ENCODE measurements at places on chromosomes 11 and 22.

DNA sequence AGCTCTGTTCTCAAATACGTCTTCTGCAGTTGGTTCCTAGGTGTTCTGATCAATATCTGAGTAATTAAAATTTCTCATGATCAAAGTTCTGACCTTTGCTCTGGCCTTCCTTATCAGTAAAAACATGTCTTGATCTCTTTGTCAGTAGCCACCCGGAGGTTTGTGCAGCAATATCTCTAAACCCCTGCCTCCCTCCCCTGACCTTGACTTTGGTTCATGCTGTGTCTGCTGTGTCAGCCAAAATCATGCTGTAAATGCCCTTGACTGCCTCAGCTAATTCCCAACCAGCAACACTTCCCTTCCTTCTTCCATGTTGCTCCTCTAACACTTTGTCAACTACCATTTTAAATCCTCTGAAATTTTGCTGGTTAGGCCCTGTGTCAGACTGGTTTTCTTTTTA, 424.7 kb downstream of the FAM181B start:
- no peak for DNase-seq

DNA sequence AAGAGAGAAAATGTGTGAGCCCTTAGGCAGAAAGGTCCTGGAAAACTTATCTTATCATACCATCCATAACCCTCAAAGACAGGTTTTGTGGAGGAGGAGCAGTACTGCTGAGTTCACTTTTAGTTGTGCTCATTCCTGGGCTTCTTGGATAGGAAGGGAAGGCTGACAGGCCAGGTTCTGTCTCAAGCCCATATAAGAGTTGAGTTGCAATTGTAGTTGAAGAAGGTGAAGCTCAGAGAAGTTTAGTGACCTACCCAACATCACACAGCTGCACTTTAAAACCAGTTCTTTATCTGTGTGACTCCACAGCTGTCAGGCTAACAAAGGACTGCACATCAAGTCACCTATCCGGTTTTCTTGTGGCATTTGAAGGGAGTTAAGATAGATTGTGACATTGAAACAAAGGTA, 13.0 kb downstream of the TEAD1 start:
- DNase-seq, result no peak

DNA sequence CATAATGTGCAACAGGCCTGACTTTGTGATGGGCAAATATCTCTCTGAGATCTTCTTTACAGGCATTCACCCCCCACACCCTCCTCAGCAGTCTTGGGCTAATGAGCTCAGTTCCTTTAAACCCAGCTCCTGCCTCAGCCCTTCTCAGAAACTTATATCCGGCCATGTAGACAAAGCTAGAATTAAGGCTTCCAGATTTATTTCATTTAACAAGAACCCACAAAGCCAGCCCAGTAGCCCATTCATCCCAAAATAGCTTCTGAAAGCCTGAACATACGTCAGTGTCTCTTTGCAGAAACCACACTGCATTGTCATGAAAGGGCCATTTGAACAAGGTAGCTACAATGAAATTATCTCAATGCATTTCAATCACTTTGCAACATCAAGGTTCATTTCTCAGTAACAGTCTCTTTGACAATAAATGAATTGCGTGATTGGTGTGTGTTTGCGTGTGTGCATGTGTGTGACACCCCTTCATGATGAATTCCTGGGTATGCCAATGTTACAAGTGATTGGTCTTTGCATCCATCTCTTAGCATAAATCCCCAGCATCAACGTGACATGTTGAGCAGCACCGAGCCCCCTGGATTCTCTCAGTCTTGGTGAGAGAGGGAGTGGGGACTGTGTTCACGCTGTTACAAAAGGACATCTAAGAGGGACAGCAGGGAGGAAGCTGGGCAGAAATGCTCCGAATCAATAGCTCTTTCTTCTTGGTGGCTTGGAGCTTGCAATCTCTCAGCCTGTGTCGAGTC, 299.6 kb downstream of the KIRREL3 start:
- no peak for DNase-seq

- DNase-seq, result peak; percentile 23
Measured at GRCh38 chr11:131064373-131064991, 148.2 kb upstream of the SNX19 start.

DNA sequence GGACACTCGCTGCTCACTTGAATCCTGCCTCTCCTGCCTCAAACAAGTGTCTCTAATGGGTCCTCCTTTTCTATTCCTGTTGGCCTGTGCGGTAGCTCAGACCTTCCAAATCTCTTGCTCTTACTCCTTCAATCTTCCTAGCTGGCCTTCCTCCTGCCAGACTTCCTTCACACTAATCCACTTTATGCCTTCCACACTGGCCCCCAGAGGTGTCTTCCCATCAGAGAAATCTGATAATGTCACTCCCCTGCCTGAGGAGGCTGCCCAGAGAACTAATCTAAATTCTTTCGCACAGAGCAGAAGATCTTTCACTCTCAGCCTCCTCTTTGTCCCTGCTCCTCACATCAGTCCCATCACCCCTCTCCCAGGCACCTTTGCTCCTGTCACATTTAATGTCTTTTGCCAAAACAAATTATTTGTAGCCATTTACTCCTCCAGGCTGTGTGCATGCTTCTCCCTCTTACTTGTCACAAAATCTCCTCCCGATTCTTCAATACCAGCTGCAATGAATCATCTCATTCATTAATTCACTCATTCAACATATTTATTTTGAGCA, 175.7 kb downstream of the MAML2 start:
- no peak for DNase-seq

DNA sequence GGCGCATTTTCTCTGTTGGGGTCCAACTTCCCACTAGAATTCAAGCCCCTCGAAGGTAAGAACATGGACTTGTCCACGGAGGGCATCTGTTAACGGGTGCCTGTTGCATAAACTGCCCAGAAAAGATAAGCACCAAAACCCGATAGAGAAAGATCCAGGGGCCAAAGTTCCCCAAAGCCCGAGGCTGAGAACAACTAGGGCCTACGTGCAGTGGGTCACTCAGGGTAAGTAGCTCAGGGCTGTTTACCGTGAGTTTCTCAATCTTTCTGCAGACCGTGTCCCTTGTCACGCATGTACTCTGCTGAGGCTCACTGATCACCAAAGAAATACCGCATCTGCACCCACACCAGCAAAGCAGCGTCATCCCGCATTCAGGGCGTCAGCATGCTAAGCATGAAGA, 24.4 kb downstream of the PGA5 start:
- DNase-seq, result no peak

DNA sequence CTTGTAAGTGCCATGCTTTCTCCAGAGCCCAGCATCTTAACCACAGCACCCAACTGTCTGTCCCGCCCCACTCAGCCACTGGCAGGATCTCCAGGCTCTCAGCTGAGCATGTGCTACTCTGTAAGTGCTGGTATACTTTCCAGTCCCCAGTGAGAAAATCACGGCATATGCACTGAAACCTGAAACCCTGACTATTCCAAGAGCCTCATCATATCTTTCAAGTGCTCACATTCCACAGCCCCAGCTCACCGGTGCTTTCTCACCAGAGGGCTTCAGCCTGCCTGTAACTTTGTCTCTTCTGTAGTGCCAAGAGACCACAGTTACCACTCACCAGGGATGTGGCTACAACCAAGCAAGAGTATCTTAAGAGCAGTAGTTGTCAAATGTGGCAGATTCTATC, 24.4 kb upstream of the PAMR1 start:
- no peak for DNase-seq

DNA sequence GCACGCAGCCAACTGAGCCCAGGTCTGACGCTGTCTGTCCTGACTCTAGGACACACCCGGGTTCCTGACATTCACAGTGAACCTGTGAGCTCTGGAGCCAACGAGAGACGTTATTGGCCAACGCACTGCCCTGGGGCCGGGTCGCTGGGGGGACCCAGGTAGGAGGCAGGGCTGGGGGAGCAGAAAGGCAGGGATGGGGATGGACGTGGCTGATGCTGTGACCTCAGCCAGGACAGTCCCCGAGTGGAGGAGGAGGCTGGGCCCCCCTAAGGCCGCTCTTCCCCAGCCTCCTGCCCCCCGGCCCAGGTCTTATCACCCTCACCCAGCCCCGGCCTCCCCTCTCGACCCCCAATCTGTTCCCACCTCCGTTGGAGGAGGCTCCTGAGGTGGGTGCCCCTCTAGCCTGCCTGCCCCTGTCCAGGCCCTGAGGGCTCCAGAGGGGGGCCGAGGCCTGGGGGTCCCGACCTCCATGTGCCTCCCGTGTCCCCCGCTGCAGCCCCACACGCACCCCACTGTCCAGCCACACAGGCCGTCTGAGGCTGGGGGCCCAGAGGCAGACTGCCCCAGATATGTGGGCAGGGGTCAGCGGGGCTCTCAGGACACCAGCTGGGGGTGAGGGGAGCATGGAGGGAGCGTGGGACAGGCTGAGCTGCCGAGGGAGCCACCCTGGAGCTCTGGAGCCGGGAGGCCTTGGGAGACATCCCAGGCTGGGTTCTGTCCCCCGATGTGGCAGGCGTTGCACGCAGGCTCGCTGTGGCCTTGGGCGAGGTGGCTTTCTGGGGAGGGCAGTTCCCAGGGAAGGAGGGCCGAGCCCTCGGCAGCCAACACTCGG, 29.2 kb upstream of the MUC5AC start:
- no peak for DNase-seq

GRCh38 chr11:128857341-128857740, 9.8 kb downstream of the KCNJ1 start:
- no peak for DNase-seq

- DNase-seq, result no peak
Measured at GRCh38 chr11:130611791-130612251, 163.4 kb downstream of the ADAMTS15 start.

DNA sequence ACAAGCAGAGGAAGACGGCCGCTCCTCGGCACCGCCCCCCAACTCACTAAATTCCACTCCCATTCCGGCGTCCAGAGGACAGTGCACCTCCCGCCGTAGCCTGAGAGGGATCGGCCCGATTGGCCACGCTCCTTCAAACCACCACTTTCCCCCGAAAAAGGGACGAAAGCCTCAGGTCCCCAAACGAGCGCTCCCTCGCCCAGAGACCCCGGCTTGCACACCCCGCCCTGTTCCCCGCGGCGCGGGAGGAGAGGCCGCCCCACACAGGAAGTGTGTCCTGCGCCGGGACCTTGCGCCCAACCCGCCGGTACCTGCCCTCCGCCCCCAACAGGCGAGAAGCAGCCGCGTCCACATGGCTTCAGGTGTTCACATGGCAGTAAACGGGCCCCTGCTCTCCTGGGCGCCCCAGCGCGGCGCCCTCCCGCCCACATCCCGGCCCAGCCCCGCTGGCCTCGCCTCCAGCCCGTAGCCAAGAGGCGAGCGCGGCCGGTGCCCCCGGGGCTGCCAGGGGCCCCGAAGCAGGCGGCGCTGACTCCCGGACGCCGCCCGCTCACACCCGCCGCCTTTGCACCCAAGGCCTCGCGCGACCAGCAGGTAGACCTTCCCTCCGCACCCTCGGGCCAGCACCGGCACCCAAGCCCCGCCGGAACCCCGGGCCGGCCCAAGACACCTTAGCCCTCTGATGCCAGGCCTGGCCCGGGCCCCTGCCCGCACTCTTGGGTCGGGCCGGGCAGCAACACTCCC, 849 bp downstream of the TCF20 start:
- peak; percentile 82 for DNase-seq

- no peak for DNase-seq
Measured at GRCh38 chr11:10379871-10380568, 75.0 kb upstream of the AMPD3 start.

GRCh38 chr11:2588809-2589537, 110.8 kb downstream of the KCNQ1OT1 start:
- DNase-seq, result no peak

- no peak for DNase-seq
Measured at GRCh38 chr11:19380375-19380774, 139.6 kb upstream of the E2F8 start.

DNA sequence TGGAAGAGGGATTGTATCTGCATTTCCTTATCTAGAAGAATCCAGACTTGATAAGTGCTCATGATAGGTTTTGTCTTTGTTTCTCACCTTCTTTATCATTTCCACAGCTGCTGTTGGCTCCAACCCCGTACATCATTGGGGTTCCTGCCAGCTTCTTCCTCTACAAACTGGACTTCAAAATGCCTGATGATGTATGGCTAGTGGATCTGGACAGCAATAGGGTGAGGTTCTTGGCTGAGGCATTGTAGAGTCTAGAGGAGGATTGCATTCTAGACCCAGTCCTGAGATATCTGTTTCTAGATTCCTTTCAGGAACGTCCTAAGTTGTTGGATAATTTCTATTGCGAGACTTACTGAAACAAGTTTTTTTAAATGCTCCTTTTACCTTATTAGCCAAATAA, 8.1 kb downstream of the MADD start:
- no peak for DNase-seq

- no peak for DNase-seq
Measured at GRCh38 chr11:90407350-90407749, 184.5 kb upstream of the CHORDC1 start.

DNA sequence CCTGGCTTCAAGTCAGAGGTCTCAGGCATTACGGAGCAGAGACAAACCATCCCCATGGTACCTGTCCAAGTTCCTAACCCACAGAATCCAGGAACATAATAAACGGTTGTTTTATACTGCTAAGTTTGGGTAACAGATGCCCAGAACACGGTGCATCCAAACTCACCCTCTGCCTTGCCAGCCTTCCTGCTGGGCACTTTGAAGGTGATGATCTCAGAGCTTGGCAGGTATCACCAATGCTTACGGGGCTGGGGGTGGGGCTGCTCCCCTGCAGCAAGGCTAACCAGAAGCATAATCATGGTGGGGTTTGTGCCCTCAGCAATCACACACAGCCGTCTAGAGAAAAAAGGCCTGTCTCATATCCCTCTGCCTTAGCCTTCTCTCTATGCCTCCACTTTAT, 27.1 kb downstream of the DKK3 start:
- DNase-seq, result no peak

- no peak for DNase-seq
Measured at GRCh38 chr11:125376117-125376516, 119.9 kb downstream of the FEZ1 start.

DNA sequence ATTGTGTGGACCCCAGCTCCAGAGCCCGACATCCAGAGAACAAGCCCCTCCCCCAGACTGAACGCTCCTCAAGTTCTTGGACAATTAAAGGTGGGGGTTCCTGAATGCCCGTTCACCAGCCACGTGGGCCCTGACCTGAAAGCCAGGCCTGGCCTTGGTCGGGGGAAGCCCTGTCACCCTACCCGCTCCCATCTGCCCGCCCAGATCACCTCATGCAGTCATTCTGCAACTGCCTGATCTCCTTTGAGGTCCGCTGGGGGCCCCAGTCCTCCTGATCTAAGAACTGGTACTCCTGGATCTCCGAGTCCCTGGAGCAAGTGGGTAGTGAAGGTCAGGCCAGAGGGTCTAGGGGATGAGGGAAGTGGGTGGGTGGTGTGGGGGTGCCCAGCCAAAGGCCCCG, 9.1 kb upstream of the NAALADL1 start:
- no peak for DNase-seq

GRCh38 chr11:27860811-27861210, 160.6 kb upstream of the BDNF start:
- DNase-seq, result no peak
